RKO (cell line): ENCODE measurements at places on chromosomes 5 and 9.

GRCh38 chr5:133247881-133248624 is 196.2 kb downstream of the HSPA4 start:
- DNase-seq, result peak; percentile 65

DNA sequence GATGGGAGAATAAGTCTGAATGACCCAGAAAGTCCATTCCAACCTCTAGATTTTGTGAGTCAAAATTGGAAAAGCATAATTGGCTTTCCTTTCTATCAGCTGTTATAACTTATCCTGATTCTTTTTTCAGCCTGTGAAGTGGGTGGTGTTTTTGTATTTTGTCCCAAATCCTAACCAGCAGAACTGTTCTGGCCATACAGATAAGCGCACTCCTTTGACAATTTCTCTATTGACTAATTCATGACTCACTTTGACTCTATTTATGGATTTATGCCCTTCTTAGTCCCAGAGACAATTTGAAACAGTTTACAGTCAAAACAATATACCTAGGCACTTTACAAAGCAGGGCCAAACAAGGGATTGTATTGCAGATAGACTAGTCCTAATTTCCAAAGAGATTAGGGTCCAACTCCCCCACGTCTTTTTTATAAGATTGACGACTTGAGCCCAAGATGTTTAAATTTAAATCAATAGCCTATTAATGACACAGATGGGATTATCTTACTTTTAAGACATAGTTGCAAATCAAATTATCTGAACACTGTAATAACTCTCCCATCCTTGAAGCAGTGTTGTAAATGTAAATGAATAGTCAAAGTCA is 301.7 kb upstream of the SEMA6A start:
- no peak for DNase-seq

DNA sequence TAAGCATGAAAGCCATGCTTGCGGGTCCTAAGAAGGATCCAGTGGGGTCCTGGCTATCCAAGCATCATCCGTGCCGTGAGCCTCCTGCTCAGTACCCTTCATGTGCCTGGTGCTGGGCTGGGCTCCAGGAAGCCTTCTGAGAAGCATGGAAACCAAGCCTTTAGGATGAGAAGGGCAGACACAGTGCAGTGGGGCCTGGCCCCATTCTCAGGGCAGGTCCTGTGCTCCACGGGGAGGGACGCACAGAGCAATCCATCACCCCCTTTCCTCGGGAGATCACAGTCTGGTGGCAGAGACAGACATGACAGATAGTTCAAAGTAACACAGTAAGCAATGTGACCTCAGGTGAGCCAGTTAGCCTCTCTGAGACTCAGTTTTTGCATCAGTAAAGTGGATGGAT is 76.9 kb downstream of the RGS3 start:
- DNase-seq, result no peak

- no peak for DNase-seq
Measured at GRCh38 chr9:20437476-20437875, 184.8 kb downstream of the MLLT3 start.

- no peak for DNase-seq
Measured at GRCh38 chr5:109694451-109694891, 4.7 kb downstream of the MAN2A1 start.

GRCh38 chr9:86753836-86754235 is 193.5 kb downstream of the GAS1 start:
- DNase-seq, result no peak

GRCh38 chr9:75198436-75198835 is 110.1 kb downstream of the OSTF1 start:
- DNase-seq, result no peak

DNA sequence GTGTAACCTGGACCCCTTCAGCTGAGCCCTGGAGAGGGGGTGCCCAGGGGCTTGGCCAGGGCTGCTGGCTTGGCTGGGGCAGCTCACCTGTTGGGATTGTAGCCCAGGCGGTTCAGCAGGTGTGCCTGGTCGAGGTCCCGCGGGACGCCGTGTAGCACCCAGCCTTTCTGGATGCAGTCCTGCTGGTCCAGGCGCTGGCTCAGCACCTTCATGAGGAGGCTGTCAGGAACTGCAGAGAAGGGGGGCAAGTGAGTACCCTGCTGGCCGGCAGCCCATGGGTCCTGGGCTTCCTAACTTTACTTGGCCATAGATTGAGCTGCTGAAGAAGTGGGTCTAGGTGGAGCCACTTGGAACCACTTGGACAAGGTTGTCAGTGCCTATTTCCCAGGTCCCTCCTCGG is 85.5 kb downstream of the AK8 start:
- no peak for DNase-seq
